Coronary artery (tissue), 2 donors: ENCODE measurements at places on chromosomes 12 and 14.

- DNase-seq, result no peak
These were observed 90.9 kb downstream of the RIMBP2 start for GRCh38 chr12:130625201-130625600.

DNA sequence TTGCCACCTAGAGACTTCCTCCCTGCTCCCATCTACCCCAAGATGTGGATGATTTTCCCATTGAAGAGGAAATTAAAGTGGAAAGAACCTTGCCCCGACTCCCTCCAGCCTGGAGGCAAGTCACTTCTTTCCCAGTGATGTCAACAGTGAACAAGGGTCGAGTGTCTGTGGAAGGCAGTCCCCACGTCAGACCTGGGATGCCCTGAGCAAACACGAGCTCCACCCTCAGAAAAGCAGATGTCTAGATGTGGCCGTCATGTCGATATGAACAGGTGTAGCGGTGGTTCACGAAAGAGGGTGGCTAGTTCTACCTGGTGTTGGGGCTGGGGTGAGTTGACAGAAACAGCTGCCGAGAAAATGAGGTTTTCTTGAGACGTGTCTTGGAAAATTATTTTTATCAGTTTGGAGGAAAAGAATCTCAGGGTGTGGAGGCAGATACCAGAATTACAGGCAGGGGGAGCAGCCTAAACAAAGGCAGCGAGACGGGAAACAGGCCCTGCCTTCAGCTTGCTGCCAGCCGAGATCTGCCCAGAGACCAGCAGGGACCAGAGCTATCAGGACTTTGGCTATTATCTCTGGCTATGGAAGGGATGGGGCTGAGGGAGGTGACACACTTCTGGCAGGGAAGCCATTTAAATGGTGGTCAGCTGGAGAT, 25.9 kb downstream of the SYNDIG1L start:
- DNase-seq, result no peak

- no peak for DNase-seq
These were observed 5.9 kb downstream of the PRPF39 start for GRCh38 chr14:45089813-45090212.

DNA sequence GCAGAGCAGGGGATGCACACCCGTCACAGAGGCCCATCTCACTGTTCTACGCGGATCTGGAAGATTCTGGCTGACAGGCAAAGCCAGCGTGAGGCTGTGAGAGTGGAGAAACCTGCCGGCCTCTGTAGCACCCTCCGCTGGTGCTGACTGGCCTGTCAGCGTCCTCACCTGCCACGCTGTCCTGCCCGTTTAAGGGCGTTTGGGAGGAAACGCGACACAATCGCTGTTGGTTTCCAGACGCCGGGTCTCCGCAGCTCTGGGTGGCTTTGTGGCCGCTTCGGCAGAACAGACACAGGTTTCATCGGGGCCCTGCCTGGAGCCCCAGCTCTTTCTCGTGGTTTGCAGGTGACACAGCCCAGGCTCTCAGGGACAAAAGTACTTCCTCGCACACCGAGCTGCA, 70.6 kb downstream of the NOC4L start:
- DNase-seq, result no peak

- no peak for DNase-seq
These were observed 41.5 kb downstream of the CHGA start for GRCh38 chr14:92964124-92965109.

DNA sequence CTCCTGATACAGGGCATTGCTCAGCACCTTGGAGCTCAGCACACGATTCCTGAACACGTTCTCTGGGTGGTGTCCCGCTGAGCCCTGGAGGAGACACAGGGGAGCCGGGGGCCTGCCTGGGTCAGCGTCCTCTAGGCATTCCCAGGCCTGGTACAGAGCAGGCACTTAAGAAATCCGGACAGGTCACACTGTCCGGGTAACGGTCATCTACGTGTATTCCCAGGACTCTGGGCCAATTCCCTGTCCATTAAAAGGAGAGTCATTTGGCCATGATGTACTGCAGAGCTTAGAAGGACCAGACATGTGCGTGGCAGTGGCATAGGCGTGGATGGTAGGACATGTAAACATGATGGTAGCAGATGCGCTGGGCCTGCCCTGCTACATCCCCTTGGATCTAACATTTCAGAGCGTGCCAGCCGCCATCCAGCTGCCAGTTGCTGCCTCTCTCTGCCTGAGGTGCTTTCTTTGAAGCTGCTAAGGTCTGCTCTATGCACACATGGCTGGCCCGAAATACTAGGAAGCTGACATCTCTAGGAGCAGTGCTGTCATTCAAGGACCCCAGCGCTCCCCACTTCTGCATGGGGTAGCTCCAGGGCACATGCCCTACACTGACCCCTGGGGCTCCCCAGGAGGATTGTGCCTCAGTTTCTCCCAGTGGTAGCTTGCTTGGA, 273.1 kb upstream of the RTL1 start:
- peak; percentile 55 for DNase-seq

DNA sequence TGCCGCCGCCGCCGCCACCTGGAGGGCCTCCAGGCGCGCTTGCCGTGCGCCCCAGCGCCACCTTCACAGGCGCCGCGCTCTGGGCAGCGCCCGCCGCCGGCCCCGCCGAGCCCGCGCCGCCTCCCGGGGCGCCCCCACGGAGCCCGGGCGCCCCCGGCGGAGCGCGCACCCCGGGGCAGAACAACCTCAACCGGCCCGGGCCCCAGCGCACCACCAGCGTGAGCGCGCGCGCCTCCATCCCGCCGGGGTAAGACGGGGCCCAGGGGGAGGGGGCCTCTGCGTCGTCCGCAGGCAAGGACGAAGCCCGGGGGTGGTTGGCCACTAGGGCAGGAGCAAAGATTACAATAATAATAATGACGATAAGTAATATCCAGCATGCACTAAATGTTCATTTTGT, 21.3 kb downstream of the DTX1 start:
- DNase-seq, result no peak

- no peak for DNase-seq
These were observed 159.5 kb downstream of the FOXG1 start for GRCh38 chr14:28926122-28926521.

GRCh38 chr14:37616853-37617252, 21.4 kb downstream of the TTC6 start:
- no peak for DNase-seq

DNA sequence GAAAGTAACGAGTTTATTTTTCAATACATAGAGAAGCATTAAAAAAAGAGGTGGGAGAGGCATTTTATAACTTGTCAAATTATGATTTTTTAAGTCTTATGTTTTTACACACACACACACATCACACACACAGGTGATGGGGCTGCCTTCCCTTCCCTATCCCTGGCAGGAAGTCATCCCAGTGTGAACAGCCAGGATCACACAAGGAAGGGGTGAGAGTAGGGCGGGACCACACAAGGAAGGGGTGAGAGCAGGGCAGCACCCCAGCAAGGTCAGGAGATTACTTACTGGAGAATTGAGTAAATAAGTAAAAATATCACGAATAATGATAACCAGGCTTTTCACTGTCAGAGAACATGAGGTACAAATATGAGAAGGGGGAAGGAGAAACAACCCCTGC, 372.6 kb downstream of the SEC23A start:
- no peak for DNase-seq

DNA sequence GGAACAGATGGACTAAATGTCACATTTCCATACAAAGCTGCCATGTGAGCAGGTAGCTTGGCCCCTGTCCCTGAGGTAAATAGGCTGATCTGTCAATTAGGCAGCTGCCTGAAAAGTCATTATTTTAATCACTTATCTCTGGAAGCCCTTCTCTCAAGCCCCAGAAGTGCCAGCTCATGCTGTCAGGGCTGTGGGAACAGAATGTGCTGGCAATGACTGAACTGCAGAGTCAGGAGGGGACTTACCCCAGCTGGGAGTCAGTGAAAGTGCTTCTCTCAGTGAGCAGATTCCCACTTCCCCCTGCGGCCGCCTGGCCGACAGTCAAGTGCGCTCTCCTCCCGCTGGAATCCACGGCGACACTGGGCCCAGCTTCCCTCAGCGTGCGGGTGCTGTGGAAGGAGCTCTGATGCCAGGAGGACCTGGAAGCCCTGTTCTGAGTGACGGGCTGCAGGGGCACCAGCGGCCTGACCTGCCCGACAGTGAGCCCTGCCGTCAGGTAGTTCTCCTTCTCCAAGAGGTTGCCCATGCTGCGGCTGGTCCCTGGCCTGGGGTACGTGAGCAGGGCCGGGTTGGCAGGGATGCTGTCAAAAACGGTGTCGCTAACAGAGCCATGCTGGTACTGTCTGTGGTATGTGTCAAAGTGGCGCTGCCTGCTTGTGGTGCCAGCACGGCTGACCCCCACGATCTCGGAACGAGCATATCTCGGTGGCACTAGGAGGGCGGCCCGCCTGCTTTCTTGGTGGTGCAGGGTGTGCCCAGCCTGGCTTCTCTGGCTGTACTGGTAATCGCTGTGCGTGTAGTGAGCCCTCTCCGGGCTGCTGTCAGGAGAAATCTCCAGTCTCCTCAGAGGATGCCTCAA, 18.7 kb downstream of the PKP2 start:
- DNase-seq, result no peak

DNA sequence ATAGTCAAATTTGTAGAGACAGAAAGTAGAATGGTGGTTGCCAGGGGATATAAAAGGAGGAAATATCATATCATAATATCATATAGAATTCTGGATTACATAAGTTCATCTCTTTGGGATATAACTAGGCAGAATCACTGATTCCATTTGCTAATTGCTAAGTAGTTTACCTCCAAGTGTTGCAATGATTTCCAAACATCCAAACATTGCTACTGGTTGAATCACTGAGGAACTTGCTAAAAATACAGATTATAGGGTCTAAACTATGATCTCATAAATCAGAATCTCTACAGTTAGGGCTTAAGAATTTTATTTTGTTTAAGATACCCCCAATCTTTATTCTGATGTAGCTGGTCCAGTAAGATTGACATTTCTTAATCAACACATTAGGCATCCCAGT, 16.1 kb upstream of the TAS2R42 start:
- DNase-seq, result no peak

DNA sequence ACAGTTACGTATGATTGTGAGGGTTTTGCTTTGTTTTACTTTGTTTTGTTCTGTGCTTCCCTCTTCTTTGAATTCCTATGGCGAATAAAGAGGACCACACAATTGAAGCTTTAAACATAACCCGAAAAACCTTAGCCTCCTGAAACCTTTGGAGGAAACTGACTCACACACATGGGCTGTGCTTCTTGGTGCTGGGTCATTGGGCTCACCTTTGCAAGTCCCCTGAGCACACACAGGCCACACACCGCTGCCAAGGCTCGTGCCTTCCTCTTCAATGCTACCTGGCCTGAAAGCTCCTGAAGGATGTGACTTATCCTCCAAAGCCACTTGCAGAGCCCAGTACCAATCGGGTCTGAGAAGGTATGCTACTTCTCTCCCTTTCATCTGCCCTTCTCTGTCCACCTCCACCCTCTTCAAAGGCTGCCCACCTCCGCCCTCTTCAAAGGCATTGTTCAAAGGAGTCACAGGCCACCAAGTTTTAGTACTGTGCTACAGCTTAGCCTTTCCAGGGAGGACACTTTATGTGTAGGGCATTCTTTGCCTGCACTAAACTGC, 114.6 kb downstream of the FOXN3 start:
- DNase-seq, result no peak

GRCh38 chr14:100586403-100587085, 673 bp downstream of the BEGAIN start:
- DNase-seq, result no peak

DNA sequence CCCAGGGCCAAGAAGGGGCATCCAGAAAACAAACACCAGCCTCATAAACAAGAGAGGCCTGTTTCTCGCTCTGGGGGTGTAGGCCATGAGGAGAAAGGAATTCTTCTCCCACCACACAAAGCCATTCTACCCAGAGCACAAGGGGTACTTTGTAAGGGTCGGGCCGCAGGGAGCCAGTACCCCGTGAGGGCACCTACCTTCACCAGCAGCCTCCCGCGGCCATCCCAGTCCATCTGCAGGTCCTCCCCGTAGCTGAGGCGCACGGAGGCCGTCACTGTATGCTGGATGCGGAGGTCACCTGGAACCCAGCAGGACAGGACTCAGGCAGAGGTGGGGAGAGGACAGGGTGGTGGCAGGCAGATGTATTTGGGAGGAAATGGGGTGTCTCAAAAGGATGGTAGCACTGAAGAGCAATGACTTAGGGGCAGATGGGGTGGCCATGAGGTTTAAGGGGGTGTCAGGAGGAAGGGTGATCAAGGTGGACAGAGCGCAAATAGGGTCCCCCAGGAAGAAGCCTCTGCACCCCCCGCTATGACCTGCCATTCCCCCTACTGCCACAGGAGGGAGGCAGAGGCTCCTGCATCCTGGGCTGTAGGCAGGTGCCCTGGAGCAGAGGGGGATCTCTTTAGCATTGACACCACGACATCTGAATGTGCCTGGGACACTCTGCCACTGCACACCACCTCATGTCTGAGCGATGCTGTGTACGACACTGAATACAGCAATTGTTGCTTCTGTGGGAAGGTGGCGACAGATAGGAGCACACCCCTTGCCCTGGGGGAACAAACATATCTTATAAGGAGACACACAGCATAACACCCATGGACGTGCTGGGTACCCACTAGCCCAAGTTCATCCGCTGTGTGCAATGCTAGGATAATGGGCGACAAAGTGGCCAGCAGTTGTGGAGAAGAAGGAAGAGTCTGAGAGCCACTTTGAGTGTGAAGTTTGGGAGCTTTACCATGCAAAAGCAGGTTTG, 61.4 kb downstream of the VWF start:
- no peak for DNase-seq

DNA sequence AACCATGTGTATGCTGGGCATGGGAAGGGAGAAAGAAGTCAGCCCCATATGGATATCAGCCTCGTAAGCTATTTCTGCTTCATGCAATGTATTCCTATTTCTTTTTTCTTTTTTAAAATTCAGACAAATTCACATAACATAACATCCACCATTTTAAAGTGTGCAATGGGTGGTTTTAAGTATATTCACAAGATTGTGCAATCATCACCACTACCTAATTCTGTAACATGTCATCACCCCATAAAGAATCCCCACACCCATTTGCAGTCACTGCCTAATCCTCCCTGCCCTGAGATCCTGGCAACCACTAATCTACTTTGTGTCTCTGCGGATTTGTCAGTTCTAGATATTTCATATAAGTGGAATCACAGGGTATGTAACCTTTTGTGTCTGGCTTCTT, 9.5 kb downstream of the POMT2 start:
- DNase-seq, result no peak
